Activated gamma-delta T cell (primary cell): ENCODE measurements at places on chromosomes 5 and 9.

- no peak for DNase-seq
Observed at GRCh38 chr5:150397782-150398721, 14.7 kb downstream of the CD74 start.

GRCh38 chr9:71349218-71349617 is 227.8 kb upstream of the TRPM3 start:
- no peak for DNase-seq

- no peak for DNase-seq
Observed at GRCh38 chr9:94923326-94924089, 197.0 kb downstream of the AOPEP start.

- no peak for DNase-seq
Observed at GRCh38 chr5:33929925-33930690, 6.1 kb upstream of the RXFP3 start.

- DNase-seq = no peak
Observed at GRCh38 chr9:136052991-136053756, 41.9 kb downstream of the NACC2 start.

DNA sequence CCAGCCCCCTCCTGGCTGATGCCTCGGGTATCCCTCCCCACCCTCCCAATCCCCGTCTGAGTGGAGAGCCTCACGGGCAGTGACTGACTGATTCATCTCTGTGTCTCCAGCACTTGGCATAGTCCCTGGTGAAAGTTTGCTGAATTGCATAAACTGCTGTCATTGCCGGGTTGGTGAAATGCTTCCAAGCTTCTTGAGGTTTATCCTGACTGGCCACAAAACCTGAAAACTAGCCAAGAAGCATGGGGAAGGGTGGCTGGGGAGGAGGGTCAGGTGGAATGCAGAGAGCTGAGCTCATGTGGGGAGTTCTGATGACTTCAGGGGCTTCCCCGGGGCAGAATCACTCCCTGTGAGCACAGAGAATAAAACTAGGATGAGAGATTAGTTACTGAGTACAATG is 56.9 kb upstream of the GGTA1 start:
- no peak for DNase-seq
